ENCODE measurements at places on chromosomes 12 and 14.

GRCh38 chr12:106758349-106759110 lies 16.0 kb upstream of the RIC8B start:
- no peak for DNase-seq

DNA sequence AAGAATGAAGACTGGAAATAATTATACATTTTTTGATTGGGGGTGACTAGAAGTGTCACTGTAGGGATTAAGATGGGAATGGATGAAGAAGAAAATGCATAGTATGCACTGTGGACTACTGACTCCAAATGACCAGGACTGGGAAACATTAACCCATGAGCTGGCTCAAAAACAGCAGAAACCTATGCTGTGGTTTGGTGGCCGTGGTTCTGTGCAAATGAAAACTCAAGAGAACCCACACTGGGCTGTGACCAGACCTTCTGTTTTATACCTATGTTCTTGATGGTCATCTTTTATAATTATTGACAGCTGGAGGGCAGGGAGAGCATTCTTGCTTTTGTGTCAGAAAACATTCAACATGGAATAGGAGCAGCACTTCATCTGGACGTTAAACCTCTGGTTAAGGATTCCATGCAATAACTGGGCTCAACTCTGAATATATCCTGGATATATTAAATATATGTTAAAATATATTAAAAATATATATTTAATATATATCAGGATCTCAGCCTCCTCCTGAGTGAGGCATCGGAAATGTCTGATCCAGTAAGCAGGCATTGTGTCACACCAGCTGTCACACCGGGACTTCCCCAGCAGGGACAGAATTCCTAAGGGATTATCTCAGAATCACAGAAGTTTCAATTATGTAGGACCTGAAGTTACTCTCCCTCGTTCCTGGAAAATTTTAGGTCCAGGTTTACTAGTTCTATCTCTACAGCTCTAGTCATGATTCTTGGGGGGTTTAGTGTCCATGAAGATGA lies 48.5 kb downstream of the BBS10 start:
- DNase-seq: no peak

DNA sequence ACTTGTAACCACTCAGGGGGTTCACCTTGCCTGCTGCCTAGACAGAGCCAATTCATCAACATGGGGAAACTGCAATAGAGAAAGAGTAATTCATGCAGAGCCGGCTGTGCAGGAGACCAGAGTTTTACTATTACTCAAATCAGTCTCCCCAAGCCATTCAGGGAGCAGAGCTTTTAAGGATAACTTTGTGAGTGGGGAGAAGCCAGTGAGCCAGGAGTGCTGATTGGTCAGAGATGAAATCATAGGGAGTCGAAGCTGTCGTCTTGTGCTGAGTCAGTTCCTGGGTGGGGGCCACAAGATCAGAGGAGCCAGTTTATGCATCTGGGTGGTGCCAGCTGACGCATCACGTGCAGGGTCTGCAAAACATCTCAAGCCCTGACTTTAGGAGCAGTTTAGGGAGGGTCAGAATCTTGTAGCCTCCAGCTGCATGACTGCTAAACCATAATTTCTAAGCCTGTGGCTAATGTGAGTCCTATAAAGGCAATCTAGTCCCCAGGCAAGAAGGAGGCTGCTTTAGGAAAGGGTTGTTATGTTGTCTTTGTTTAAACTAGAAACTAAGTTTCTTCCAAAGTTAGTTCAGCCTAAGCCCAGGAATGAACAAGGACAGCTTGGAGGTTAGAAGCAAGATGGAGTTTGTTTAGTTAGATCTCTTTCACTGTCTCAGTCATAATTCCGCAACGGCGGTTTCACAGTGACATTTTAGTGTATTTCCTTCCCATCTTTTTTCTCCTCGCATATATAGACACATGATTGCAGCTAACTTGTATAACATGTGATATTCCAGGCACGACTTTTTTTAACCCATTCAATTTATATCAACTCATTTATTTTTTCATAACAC lies 68.9 kb upstream of the NCOR2 start:
- no peak for DNase-seq

DNA sequence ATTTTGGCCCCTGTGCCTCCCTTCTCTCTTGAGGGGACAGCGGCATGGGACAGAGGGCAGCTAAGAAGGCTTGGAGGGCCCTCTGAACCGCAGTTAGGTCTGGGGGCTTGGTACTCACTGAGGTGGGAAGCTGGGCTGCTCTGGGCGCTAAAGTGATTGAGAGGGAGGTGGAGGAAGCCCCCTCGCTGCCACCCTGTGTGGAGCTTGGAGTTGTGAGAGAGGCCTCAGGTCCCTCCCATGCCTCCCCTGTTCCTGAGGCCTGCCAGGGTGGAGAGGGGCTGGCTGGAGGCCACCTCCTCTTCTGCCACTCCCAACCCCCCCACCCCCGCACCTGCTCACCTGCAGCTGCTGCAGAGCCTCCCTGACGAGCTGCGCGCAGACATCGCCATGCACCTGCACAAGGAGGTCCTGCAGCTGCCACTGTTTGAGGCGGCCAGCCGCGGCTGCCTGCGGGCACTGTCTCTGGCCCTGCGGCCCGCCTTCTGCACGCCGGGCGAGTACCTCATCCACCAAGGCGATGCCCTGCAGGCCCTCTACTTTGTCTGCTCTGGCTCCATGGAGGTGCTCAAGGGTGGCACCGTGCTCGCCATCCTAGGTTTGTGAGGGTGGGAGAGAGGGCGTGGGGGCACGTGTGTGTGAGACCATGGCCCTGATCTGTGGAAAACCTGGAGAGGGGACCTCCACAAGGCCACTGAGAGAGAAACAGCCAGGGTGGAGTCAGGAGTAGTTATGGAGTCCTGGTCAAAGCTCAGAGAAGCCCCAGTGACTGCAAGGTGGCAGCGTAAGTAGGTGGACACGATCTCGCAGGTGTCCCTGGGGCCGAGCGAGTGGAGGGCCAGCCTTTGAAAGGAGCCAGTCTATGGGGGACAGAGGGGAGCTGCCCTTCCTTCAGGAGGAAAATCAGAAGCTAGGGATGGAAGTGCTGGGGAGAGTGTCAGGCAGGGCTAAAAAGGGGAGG lies 11.2 kb downstream of the KCNH3 start:
- no peak for DNase-seq

DNA sequence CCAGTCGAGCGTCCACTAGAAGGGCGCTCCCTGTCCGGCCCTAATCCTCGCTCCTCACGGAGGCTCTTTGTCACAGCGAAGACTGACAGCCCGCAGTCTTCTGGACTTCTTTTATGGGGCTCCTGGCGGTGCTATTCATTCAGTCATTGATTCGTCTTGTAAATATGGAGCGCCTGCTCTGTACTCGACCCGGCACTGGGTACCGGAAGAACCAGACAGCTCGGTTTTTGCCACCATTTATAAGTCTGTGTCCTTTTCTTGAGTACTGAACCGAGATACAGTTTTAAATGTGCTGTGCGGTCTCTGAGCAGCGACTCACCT lies 570 bp downstream of the DMAC2L start:
- DNase-seq: no peak

- DNase-seq: no peak
Observed at GRCh38 chr12:53048780-53049401, 974 bp upstream of the TNS2 start.

DNA sequence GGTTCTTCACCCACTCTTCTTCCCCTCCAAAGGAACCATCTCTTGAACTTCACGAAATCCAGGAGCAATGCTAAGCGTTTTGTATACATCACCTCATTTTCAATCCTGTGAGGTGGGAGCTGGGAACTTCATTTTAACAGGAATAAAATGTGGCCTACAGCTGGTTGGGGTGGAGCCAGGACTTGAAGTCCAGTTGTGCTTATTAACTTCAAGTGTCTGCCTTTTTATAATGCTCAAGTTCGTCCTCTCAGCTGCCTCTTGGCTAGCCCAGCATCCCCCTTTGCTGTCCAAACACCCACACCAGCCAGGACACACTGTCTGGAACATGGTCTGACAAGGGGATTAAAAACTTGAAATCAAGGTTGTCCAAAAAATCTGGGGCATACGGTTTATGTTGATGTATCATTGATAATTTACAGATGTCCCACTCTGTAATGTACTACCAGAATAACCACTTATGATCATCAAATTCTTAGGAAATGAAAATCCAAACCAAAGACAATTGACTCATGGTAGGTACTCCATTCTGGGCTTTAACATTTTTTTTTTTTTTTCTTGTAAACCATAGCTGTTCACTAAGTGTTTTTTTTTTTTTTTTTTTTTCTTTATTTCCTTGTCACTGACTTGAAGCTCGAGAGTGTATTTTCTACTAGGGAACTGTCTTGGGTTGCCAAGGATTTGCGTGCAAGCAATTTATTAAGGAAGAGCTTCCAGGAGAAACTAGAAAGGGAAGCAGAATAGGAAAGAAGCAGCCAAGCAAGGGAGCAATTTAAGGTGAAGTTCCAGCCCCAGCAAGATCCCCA lies 252.3 kb downstream of the EFCAB11 start:
- DNase-seq: no peak

- no peak for DNase-seq
Observed at GRCh38 chr12:12024911-12025682, 45.6 kb upstream of the BCL2L14 start.

- no peak for DNase-seq
Observed at GRCh38 chr12:64633011-64633939, 23.0 kb downstream of the RASSF3 start.

GRCh38 chr14:103628221-103628683 lies 759 bp upstream of the KLC1 start:
- no peak for DNase-seq

- no peak for DNase-seq
Observed at GRCh38 chr14:50388256-50388931, 8.3 kb downstream of the CDKL1 start.

GRCh38 chr14:39912192-39913100 lies 480.2 kb upstream of the FBXO33 start:
- DNase-seq: no peak

DNA sequence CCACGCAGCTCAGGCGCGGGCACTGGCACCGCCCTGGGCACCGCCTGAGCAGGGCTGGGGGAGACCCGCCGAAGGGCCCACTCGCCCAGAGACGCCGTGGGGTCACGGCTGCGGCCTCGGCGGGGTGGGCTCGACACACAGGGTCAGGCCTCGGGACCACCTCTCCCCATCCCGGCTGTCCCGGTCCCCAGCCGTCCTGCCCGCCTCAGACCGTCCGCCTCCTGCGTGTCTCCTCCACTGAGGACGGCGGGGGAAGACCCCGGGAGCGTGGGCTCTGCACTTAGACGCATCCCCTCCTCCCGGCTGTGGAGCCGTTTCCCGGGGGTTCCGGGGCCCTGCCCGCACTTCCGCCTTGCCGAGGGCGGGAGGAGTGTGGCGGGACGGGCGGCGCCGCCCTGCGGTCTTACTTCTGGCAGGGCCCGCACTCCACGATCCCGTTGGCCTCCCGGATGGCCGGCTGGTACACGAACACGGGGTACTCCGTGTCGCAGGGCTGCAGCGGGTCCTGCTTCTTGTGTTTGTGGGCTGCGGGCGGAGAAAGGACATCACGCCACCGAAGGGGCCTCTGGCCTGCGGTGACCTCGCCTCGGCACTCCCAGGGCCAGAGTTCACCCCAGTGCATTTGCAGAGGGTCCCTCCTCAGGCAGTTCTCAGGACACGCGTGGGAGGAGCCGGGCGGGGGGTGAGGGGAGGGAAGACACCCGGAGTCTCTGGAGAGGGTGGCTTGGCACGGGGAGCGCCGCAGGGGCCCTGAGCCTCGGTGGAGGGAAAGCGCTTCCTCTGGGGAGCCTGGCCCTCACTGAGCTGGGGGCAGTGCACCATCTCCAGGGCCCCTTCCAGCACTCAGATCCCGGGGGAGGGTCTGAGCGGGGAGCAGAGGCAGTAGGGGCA lies 23.1 kb upstream of the LRTM2 start:
- no peak for DNase-seq

DNA sequence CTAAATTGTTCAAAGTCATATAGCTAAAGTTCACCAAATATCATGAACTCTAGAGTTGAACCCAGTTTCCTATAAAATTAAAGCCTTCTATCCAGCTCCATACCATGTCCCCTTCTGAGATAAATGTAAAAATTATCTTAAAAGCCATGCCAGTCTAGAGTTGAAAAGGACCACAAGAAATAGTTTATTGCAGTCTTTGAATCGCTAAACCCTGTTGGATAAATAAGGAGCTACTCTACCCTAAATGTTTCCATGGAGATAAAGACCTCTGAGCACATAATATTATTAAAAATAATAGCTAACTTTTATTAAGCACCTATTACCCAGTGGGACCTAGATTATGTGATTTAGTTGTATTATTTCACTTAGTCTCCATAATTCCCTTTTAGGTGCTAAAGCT lies 227.6 kb upstream of the NOS1 start:
- DNase-seq: no peak

DNA sequence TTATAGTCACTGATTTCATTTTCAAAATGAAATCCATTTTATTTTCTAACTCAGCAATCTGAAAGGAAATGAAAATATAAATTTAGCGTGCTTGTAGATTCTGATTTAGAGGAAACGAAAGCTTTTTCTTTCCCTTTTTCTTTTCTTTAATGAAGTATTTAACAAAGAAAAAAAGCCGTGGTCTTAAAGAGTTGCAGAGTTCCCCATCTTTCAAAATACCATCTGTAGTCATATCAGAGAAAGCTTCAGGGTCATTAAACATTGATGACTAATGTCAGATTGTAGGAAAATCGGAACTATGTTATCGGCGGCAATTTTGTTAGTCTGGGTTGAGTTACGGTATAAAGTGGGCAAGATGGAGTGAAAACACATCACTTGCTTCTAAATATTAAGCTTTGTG lies 32.3 kb downstream of the DRAM1 start:
- no peak for DNase-seq

- no peak for DNase-seq
Observed at GRCh38 chr12:124995200-124995961, 1.9 kb downstream of the BRI3BP start.

DNA sequence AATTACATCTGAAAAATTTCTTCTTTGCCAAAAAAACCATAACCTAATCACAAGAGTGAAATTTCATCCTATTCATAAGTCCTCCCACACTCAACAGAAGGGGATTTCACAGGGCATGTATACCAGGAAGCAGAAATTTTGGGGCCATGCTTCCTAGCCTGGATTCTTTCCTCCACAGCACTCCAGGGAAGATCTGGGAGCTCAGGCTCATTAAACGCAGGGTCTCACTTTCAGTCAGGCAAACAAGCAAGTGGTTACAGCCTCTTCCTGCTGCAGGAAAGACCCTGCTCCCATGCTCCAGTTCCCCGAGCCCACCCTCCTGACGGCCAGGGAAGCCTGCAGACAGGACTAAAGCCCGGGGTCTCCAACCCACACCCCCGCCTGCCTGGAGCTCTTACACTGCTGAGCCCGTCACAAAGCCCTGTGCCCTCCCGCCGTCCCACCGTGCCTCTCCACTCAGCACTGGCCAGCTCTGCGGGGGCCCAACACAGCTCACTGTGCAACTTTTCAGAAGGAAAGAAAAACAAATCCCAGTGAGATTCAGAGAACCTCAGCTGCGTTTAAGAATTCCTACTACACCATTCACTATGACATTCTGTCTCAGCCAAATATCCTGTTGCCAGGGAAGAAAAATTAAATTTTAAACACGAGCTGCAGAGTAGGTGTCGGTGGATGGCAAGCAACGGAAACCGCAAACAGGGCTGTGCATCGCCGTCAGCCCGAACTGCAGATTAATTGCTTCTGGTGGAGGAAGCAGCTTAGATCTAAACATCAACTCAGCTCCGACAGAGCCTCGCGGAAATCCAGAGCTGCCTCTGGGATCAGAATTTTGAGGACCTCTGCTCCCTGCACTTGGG lies 106.7 kb upstream of the SFSWAP start:
- DNase-seq: no peak

Measured in activated CD4-positive, CD25-positive, alpha-beta regulatory T cell treated with anti-CD3 and anti-CD28 coated beads, Interleukin-2, amount 50 U/mL, for 16 hours (primary cell).